Fibroblast of villous mesenchyme (primary cell): ENCODE measurements at places on chromosomes 12 and 14. TPM values are rescaled to one million over a fixed set of nuclear protein-coding genes. Genes with fewer than 3 reads are reported as not detected.

Gene DUSP16
- 8.1 and 12.1 TPM in 2 replicates for total RNA-seq

Gene RPGRIP1
- under 0.01 TPM in 1 of 2 replicates, not detected in the other for total RNA-seq

Gene PMEL
- 1.3 TPM in 2 replicates for total RNA-seq

Gene FAR2
- total RNA-seq, result 5.6 and 8.7 TPM in 2 replicates

Gene ALX1
- 0.64 and 1.3 TPM in 2 replicates for total RNA-seq

Gene CPNE6
- total RNA-seq, result not detected in 2 replicates

Gene SRRM4
- total RNA-seq, result not detected in 2 replicates

Gene IFNG-AS1
- not detected in 2 replicates for total RNA-seq

Gene MLXIP
- 16.4 and 18.4 TPM in 2 replicates for total RNA-seq

DNA sequence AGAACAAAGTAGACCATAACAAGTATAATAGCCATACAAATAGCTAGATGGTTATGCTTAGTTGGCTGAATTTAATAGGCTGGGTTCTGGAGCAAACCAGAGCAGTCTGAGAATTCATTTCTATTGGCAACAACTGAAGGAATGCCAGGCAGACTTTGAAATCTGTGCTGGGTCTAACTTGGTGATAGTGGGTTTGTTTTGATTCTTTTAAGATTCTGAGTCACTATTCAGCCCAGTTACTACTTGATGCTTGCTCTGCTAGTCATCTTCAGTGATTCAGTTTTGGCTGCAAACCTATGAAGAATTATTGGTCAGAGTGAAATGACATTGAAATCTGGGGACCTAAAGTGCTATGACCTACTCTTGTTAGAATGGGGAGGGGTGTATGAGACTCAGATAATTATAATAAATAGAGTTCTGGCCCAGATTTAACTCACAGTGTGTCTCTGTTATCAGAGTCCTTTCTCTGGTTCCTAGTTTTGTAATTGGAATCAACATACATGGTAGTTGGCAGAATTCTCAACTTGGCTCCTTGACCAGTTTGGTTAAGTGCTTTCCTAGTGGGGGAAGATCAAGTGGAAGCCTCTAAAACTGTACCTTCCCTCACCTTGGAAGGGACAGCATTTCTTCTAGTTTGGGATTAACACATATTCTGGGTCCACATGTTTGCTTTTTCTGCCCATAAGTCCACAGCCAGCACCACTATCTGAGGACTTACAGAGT lies 43.5 kb downstream of the MNAT1 start:
- DNase-seq, result peak; percentile 55

- DNase-seq, result peak; percentile 71
Observed at GRCh38 chr12:58566599-58566998, 353.7 kb downstream of the LRIG3 start.

DNA sequence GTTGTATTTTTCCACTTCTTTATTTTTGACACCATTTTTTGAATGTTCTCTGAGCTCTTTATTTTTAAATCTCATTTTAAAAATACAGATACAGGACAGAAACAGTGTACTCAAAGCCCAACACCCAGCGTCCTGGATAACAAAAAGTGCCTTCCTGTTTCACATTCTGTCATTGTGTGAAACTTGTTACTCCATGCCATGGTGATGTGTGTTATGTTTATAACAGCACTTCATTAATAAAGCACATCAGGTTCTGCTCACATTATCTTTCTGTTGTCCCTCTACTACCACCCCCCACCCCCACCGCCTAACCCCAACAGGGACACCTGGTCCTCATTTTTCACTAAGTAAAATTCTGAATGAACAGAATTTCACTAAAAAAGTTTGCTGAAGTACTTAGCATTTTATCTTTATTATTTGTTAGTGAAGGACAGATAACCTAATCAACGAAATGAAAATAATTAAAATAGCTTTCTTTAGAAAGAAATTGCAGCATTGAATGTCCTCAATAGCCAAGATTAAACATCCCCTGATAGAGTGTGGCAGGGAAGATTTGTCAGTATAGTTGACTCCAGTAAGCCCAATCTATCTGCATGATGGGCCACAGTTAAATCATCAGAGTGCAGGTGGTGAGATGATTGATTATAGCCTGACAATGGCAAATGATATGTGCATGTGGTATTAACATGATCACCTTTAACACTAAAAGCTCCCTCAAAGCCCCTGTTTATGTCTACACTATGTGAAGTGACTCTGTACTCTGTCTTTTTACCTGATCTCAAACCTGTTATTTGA lies 153.9 kb downstream of the ACSS3 start:
- no peak for DNase-seq

DNA sequence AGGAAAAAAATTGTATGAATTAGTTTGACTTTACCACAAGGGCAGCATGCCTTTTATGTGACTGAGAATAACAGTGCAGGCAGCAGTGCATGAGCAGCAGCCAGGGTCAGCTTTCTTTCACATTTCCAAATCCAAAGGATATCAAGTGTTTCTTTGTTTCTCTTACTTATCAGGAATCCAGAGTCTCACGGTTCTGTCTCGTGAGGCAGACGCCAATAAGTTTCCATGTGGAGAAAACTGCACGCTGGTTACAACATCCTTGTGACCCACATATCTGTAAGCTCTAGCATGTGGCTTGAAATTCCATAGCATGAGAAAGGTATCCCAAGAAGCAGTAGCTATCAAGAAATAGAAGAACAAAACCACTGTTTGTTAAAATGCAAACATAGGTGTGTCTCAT lies 27.6 kb downstream of the GALNT4 start:
- peak; percentile 70 for DNase-seq

DNA sequence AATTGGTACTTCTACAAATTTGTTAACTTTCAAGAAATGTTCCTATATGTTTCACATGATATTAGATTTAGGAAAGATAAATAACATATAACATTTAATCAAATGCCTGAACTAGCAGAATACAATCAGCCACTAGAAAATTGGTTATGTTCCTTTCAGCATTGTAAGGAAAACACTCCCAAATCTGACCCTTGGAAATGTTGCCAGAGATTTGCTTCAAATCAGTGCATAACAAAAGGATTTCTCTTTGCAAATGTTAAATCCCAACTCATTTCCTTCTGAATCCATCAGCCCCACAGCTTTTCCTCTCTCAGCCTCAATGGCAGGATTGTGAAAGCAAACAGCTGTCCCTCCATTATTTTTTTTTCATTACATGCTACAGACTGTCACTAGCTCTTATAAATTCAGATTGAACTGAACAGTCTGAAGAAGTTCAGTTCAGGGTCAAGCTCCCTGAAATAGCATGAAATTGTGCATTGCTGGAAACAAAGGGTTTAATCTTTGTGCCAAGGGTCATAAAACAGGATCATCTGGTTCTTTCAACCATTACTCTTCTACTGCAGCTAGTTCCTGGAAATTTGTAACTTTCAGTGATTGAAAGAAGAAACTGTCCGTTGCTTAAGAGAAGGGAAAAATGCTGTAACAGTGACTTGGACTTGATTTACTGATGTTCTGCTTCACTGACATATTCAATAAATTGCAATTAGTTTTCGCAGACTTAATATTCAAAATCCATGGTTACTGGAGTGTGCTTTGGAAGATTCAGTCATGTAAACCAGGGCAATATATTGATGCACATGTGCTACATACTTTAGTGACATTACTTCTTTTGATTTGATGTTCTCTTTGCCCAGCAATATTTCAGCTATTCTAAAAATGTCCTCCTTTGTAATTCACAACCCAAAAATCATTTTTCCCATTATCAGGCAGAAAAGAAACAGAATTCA lies 246.4 kb downstream of the RPL10L start:
- DNase-seq, result no peak

GRCh38 chr14:75301666-75302325 lies 23.2 kb downstream of the FOS start:
- peak; percentile 68 for DNase-seq

DNA sequence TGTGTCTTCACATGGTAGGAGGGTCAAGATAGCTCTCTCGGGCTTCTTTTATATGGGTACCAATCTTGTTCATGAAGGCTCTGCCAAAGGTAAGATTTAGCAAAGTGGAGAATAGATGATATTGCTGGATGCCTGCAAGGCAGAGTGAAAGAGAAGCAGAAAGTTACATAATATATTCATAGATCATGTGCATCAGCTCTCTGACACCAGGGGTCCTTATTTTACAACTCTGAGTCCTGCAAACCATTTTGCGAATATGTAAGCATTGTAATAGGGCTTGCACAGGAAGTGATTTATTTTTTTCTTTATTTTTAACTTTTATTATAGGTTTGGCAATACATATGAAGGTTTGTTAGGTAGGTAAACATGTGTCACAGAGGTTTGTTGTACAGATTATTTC lies 31.8 kb downstream of the CRADD start:
- DNase-seq, result no peak

GRCh38 chr12:132475304-132476037 lies 14.5 kb upstream of the FBRSL1 start:
- DNase-seq, result no peak

GRCh38 chr12:39912211-39912980 lies 193.5 kb downstream of the SLC2A13 start:
- no peak for DNase-seq

- peak; percentile 97 for DNase-seq
Observed at GRCh38 chr14:50060871-50061663, 55.3 kb downstream of the VCPKMT start.

DNA sequence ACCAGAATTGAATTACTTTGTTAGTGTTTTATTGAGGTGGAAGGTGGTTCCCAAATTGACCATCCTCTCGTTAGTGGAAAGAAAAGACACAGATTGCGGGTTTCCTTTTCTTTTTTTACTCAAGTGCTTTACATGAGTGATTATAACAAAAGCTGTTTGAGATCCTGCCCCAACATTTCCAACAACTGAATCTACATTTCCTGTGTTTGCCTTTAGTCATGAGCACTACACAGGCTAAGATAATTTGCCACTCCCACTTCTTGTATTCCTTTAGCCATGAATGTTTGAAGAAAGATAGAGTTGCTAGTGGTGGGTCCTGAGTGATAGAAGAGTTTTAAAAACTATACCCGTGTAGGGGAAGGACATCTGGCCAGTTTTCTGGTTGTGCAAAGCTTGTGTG lies 16.0 kb downstream of the RERGL start:
- no peak for DNase-seq

- no peak for DNase-seq
Observed at GRCh38 chr12:31899109-31899508, 60.1 kb upstream of the RESF1 start.

DNA sequence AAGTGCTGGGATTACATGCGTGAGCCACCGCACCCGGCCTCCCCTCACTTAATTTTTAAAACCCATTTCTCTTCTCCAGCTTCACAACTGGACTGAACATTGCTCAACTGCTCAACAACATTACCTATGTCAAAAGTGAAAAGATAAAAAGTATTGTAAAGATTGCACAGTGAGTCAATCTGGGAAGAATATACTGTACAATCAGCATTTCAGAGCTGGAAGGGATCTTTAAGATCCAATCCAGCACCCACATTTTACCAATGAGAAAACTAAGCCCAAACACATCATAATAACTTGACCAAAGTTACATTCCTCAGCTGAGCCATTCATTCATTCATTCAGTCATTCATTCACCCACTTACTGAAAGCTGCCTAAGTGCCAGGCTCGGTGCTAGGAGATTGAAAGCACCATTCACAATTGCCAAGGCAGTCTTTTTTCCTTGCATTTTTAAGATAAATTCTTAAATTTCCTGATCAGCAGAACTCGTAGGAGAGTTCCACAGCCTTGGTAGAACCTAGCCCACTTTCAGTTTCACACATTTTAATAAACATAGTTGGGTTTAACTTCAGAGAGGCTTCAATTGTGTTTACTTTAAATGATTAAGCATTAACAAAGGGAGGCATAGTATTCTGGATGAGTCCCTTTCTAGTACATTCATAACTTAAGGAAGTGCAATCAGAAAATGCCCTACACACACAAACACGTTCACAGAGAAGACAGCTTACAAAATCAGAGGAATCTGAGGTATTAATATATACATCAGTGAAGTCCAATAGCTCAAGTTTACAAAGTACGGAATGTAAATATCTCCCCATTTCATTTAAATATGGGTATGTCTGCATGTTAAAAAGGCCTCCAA lies 3.0 kb downstream of the GALNT4 start:
- peak; percentile 30 for DNase-seq

DNA sequence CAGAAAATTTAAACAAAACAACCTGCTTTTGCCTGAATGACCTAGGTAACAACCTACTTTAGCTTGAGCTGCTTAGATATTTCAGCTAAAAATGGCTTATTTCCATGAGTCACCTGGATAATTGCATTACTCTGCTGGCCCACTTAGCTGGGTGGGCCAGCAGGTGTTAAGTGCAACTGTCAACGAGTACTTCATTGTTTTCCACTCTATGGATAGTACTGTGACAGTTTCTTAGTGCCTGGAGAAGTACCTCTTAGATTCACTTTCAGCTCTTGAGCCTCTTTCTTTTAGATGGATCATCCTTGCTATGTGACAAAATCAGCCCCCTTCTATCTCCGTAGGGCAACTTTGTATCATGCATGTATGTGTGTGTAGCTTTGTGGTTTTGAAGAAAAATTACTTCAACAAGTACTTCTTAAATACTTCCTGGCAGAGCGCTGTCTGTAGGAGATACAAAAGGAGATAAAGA lies 368.2 kb upstream of the ATP2B1 start:
- DNase-seq, result no peak

- DNase-seq, result no peak
Observed at GRCh38 chr12:132460571-132460970, 29.4 kb upstream of the FBRSL1 start.

GRCh38 chr12:132153501-132154340 lies 9.5 kb downstream of the NOC4L start:
- peak; percentile 69 for DNase-seq

DNA sequence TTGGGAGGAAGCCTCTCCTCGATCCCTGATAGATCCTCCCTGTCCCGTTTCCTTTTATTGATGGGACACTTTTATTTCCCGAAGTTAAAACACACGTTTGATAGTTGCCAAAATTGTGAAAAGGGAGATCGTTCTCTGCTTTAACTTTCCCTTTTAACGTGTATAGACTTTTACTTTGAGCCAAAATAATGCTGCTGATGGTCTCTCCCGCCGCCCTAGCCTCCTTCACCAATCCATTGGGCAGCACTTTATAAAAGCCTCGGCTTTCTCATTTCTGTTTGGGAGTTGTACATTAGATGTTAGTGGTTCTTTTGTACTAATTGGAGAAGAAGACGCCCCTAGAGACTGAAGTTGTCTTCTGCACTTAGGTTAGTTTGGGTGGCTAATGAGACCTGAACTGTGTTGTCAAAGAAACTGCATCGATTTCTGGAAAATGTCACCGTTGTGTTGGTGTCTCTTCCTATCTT lies 1.4 kb downstream of the TMTC2 start:
- DNase-seq, result peak; percentile 9

DNA sequence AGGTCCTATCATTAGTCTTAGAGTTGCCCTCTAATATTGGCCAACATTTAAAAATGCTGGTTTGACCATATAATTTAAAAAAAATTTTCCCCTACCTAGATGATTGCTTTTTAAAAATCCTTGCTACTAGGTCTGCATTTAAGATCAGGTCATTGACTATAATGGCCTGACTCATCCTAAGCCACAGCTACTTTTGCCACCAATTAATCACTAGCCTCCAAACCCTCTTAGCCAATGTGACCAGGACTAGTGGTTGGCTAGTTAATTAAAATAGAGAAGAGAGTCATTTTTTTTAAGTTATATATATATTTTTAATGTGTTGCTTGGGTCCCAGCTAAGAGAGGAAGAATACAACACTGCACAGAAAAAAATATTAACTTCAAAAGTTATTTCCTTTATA lies 57.5 kb downstream of the SOS2 start:
- no peak for DNase-seq
